ENCODE measurements at places on chromosomes 3 and 15.

GRCh38 chr3:123129092-123129491, 62.3 kb downstream of the PDIA5 start:
- DNase-seq: no peak

DNA sequence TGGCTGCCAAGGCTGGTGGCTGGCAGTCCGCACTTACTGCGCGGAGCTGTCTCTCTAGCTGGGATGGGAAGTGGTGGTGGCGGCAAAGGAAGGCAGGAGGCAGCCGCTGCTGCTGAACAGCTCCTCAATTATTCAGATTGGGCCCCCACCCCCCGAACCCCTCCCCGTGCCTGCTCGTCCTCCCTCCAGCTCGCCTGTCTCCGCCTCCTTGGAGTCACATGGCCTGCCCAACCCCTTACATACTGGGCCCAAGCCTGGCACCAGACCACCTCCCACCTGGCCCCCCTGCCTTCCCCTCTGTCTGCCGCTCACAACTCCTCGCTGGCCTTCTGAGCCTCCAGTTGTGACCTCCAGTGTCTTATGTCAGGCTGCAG, at the start of gene SLC7A14:
TSS of gene SLC7A14 (minus strand) at position 139 of the 374 bp plus-strand sequence. CDS start 59,139 bp downstream, outside the sequence.
- DNase-seq: peak; percentile 85

DNA sequence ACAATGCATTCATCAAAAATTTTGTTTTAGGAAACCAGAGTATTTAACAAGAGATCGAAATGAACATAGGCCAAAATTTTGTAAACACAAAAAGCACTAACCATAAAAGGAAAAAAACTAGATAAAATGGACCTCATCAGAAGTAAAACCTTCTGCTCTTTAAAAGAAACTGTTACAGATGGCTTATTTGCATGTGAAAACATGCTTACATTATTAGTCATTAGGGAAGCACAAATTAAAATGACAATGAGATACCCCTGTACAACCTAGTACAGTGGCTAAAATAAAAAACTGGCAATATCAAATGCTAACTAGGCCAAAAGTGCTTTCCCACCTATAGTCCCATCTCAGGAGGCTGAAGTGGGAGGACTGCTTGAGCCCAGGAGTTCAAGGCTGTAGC, 19.3 kb downstream of the UBR1 start:
- peak; percentile 46 for DNase-seq

DNA sequence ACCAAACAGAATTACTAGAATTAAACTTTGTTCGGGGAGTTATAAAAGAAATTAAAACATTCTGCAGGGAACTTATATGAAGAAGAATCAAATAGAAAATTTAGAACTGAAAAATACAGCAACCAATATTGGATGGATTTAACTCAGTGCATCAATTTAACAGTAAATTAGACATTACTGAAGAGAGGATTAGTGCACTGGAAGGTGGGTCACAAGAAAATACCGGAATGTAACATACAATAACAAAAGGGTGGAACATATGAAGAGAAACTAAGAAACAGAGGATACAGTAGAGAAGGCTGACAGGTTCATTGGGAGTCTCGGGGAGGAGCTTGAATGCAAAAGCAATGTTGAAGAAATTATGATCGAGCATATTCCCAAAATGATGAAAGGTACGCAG, 56.3 kb downstream of the CDIN1 start:
- no peak for DNase-seq

GRCh38 chr3:189572249-189572648, 58.9 kb upstream of the TP63 start:
- DNase-seq: no peak

Measured in brain (organoid and tissue), 16 donors.